ENCODE measurements at places on chromosomes 12 and 14. TPM values are rescaled to one million over a fixed set of nuclear protein-coding genes. Genes with fewer than 3 reads are reported as not detected.

Gene BTBD7
- 11.1 TPM for total RNA-seq

Gene RND1
- 18.7 TPM for total RNA-seq

Gene KRT83
- total RNA-seq, result 5.4 TPM

Gene KRT77
- not detected for total RNA-seq

Gene COQ5
- 28.5 TPM for total RNA-seq

Gene CRACR2A
- 1.6 TPM for total RNA-seq

Gene TBC1D30
- 1.8 TPM for total RNA-seq

Gene TAS2R19
- total RNA-seq, result not detected

Gene LRTM2
- not detected for total RNA-seq

Gene TAS2R8
- not detected for total RNA-seq

Gene TGFB3
- total RNA-seq, result 1.4 TPM

Gene CLEC14A
- total RNA-seq, result not detected

Gene ADAM21
- not detected for total RNA-seq

Gene COL2A1
- total RNA-seq, result 0.02 TPM

Gene SOX5
- not detected for total RNA-seq

Gene PROX2
- total RNA-seq, result not detected

Gene OR4K14
- total RNA-seq, result not detected

Gene RPS6KL1
- total RNA-seq, result 0.50 TPM

Gene GARIN6
- not detected for total RNA-seq

Gene SLC4A8
- total RNA-seq, result 1.2 TPM

Gene COCH
- total RNA-seq, result 20.4 TPM

Gene GRIN2B
- 4.9 TPM for total RNA-seq

Gene PAH
- total RNA-seq, result not detected

Gene GUCY2C
- total RNA-seq, result 0.01 TPM
